ENCODE measurements at places on chromosomes 5 and 9. TPM values are rescaled to one million over a fixed set of nuclear protein-coding genes. Genes with fewer than 3 reads are reported as not detected.

DNA sequence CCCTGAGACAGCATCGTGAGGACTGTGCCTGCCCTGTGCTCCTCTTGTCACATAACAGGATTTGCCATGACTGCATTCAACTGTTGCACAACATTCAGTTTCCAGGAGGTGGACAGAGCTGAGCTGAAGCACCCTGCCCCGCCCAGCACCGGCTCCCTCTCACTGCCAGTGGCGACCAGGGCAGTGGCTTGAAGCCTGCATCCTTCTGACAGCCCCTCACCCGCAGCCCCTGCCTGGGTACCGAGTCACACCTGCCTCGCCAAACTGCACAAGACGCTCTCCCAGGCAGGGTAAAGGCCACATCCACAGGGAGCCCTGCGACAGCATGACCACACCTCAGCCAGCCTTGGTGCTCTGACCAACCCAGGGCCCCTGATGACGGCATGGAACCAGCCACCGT is 59.9 kb upstream of the ZNF354A start:
- H3K4me3 ChIP-seq: no peak overlapping the region
- DNase-seq: no peak
- no peak overlapping the region for H3K27ac ChIP-seq
- no peaks in the 10 kb centered on the region for H3K27me3 ChIP-seq
- H3K36me3 ChIP-seq: no peaks in the 10 kb centered on the region

- no peak overlapping the region for H3K4me3 ChIP-seq
- no peak for DNase-seq
- peaks cover 2% of the 10 kb centered on the region for H3K36me3 ChIP-seq
- no peaks in the 10 kb centered on the region for H3K27me3 ChIP-seq
- H3K27ac ChIP-seq: no peak overlapping the region
These were observed 25.6 kb upstream of the SPIN1 start for GRCh38 chr9:88362681-88363080.

DNA sequence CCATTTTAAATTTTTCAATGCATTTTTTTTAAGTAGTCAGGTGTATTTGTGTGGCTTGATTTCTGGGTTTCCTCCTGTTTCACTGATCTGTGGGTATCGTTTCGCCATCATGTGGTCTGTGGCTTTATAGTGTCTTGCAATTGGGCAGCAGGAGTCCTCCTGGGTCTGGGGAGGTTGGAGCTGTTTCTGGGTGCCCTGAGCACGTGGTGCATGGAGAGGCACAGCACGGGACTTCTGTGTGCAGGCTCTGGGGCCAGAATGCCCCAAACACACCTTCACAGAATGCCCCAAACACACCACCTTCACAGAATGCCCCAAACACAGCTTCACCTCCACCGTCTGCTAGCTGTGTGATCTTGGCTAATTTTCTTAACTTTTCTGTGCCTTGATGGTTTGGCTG is 82.6 kb upstream of the COL5A1 start:
- peaks cover 4% of the 10 kb centered on the region for H3K4me1 ChIP-seq
- DNase-seq: no peak
- H3K27me3 ChIP-seq: no peaks in the 10 kb centered on the region
- H3K27ac ChIP-seq: no peak overlapping the region
- H3K4me3 ChIP-seq: no peak overlapping the region

DNA sequence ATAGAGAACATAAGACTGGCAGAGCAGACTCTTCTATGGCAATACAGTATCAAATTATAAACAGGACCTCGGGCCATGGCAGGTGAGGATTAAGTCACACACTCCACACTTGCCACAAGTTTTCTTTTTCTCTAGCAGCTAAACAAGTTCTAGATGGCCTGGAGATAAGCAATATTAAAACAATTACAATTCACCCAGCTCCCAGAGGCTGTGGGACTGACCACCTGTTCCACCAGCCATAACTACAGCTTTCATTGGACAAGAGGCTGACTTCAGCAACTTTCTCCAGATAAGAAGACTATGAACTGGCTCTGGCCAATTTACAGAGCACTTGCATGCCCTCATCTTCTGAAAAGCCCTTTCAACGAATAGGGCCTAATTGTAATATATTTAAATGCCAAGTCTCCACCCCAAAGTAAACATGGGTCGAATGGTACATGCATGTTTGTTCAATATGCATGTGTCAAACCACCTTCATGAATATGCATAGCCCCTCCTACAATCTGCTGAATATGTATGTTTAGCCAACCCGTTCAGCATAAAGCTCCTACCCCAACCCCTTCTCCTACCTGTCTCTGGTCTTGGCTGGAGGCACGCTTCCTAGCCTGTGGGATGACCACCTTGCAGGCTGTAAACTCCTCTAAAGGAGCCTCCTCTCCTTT is 6.1 kb upstream of the CFAP157 start:
- H3K4me1 ChIP-seq: peaks cover 16% of the 10 kb centered on the region
- no peak for DNase-seq
- no peaks in the 10 kb centered on the region for H3K36me3 ChIP-seq
- H3K4me3 ChIP-seq: peak overlapping the region; percentile 42

- H3K4me3 ChIP-seq: no peak overlapping the region
- DNase-seq: no peak
- no peak overlapping the region for H3K27ac ChIP-seq
- no peaks in the 10 kb centered on the region for H3K27me3 ChIP-seq
These were observed 19.7 kb downstream of the NDUFS6 start for GRCh38 chr5:1820926-1821325.

- no peaks in the 10 kb centered on the region for H3K27me3 ChIP-seq
- H3K36me3 ChIP-seq: peaks cover 7% of the 10 kb centered on the region
- DNase-seq: no peak
These were observed 320.1 kb downstream of the ADGRV1 start for GRCh38 chr5:90878549-90879196.

ANXA2R gene
- 1.2 TPM for total RNA-seq

NR6A1 gene
- total RNA-seq: 63.7 TPM
